ENCODE measurements at places on chromosomes 12 and 14. TPM values are rescaled to one million over a fixed set of nuclear protein-coding genes. Genes with fewer than 3 reads are reported as not detected.

DNA sequence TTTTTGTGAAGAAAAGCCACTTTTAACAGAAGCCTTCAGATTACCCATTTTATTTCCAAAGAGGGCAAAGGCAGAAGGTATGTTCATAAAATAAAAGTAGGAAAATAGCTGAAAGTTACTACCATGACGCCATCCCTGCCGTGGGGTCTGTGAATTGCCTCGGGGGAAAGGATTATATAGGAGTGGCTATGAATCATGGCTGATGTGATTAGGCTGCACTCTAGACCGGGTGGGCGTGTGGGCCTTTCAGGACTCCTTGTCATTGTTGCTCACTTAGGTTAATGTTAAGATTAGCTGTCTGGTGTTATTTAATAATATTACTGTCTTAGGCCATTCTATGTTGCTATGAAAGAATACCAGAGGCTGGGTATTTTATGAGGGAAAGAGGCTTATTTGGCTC lies 195.5 kb downstream of the EGLN3 start:
- no peaks in the 10 kb centered on the region for H3K4me1 ChIP-seq
- DNase-seq: no peak
- no peak overlapping the region for H3K4me3 ChIP-seq
- no peaks in the 10 kb centered on the region for H3K27me3 ChIP-seq

- H3K36me3 ChIP-seq: no peaks in the 10 kb centered on the region
- DNase-seq: no peak
- H3K27me3 ChIP-seq: peaks cover 5% of the 10 kb centered on the region
- peaks cover 11% of the 10 kb centered on the region for H3K4me1 ChIP-seq
Observed at GRCh38 chr12:110688446-110689280, at the start of gene HVCN1. TSS of gene HVCN1 (minus strand) at chr12:110689115. CDS start at chr12:110683245, 5,870 bp downstream.

DNA sequence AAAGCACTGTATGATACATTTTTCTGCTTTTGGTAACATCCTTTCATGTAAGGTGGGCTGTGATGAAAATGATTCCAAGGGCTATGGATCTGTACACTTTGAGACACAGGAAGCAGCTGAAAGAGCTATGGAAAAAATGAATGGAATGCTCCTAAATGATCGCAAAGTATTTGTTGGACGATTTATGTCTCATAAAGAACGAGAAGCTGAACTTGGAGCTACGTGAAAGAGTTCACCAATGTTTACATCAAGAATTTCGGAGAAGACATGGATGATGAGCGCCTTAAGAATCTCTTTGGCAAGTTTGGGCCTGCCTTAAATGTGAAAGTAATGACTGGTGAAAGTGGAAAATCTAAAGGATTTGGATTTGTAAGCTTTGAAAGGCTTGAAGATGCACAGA lies 22.1 kb upstream of the SRGAP1 start:
- H3K4me3 ChIP-seq: no peak overlapping the region
- no peak for DNase-seq
- H3K4me1 ChIP-seq: peaks cover 18% of the 10 kb centered on the region
- no peaks in the 10 kb centered on the region for H3K36me3 ChIP-seq
- no peak overlapping the region for H3K27ac ChIP-seq

C12orf50 gene
- not detected for total RNA-seq

Measured in HepG2 (cell line).